ENCODE measurements at places on chromosomes 13 and 19.

DNA sequence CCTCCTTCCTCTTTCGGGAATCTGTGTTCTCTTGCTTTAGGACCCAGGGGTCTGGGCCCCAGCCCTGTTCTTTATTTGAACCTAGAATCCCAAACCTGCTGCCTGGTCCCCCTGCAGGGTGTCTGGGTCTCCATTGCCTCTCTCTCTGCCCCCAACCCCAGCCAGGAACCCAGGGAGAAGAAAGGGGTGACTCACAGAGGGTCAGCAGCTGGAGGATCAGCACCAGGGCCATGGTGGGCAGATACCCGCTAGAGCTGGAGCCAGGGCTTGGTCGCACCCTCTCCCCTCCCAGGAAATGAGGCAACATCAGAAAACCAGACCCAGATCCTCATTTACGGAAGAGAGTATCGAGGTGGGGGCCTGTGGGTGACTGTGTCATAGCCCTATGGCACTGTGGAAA, at the start of gene OSCAR:
TSS of gene OSCAR (minus strand) at position 243 of the 400 bp plus-strand sequence. CDS start at position 232, 11 bp downstream.
- DNase-seq, result no peak

- no peak for DNase-seq
Measured at GRCh38 chr19:10923260-10924112, 5.0 kb downstream of the YIPF2 start.

DNA sequence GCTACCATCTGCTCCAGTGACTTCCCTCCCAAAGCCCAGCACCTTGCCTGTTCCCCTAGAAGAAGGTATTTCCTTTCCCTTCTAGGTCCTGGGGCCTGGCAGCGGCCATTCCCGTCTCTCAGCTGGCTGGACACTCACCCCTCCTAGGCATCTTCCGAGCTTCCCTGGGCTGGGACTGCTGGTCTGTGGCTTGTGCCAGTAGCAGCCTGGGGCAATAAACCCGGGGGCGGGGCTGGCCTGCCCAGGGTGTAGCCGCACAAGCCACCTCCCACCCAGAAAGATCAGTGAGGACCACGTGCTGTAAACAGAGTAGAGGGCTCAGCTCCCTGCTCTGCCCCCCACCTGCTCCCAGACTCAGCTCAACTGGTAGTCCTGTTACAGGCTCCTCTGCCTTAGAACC, 15.0 kb downstream of the LIPE start:
- DNase-seq, result no peak

DNA sequence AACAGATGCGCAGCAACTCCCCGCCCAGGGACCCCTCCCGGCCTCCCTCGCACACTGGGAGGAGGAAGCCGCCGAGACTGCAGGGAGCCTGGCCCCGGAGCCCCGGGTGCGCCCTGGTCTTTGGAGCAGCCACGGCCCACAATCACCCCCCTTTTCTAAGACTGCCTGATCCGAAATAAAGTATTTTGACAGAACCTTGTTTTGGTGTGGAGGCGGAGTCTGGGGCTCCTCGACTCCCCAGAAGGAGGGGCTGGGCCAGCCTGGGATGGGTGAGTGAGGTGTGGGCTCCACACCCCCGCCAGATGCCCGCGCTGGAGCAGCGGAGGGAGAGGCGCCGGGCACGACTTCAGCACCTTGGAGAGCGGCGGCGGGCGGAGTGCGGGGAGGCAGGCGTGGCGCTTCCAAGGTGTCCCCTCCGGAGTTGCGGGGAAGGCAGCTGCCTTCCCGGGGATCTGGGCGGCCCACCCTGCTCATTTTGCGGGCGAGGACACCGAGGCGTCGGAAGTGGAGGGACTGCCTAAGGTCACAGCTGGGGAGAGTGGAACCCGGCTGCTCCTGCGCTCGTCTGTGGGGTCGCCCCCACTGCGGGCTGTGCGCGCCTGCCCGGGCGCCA, 9.4 kb downstream of the SIRT6 start:
- DNase-seq, result peak; percentile 17

GRCh38 chr19:57747472-57747807, 825 bp downstream of the ZNF776 start:
- no peak for DNase-seq

DNA sequence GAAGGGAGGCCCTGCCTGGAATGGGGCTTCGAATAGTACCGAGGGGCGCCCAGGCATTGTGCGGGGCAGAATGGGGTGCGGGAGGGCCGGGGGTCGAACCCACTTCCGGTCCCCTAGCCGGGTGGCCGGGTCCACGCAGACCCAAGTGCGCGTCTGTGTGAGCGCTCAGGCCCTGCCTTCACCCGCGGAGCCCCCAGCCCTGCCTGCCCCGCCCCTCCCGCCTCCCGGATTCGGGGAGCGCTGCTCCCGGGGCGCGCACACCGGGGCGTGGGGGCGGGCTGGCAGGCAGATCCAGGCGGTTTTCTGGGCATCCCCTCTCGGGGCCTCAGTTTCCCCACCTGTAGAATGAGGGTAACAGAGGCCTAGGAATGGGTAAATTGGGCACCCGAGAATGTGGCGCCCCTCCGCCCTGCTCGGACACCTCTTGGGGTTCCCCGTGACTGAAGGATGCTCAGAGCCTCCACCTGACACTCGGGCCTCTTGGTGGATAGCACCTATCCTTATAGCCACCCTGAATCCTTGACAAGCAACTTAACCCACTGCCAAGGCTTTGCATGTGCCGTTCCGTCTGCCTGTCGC, 682 bp downstream of the PIK3R2 start:
- no peak for DNase-seq

DNA sequence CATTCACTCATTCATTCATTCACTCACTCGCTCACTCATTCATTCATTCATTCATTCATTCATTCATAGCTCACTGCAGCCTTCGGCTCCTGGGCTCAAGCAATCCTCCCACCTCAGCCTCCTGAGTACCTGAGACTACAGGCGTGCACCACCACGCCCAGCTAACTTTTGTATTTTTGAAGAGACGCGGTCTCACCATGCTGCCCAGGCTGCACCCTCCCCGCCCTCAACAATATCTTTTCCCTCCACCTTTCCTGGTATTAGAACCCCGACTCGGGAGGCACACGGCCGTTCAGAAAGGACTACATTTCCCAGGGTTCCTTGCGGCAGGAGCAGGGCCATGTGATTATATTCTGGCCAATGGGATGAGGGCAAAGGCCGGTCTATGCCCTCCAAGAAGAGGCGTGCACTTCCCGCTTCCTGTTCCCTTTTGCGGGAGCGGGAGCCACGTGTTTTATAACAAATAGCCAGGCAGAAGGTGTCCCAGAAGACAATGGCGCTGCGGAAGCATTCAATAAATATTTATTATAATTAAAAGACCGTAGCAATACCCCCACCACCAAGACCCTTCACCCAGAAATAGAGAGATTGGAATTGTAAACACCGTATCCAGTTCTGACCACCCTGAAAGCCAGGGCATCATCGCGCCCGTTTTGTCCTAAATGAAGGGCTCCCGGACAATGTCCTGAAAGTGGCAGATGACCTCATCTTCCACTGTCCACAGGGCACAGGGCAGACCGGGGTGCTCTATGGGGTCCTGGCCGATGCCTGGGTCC, 15.9 kb downstream of the TICAM1 start:
- DNase-seq, result peak; percentile 32

GRCh38 chr13:40876020-40876738, 86.8 kb downstream of the SLC25A15 start:
- no peak for DNase-seq

DNA sequence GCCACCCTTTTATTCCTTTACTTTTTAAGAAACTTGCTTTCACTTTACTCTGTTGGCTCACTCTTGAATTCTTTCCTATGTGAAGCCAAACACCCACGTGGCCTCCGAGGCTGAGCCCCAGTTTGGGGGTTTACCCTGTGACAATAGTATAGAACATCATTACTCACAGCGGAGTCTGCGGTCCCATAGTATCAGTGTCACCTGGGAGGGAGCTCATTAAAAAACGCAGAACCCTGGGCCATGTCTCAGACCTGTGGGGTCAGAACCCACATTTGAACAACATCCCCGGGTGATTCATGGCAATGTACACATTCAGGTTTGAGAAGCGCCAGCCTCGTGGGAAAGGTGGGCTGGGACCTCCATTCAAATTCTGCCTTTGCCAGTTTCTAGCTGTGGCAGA, 36.0 kb upstream of the UBL3 start:
- DNase-seq, result peak; percentile 52

- DNase-seq, result peak; percentile 24
Measured at GRCh38 chr19:48745208-48745995, 1.3 kb downstream of the IZUMO1 start.

- no peak for DNase-seq
Measured at GRCh38 chr13:95352486-95352885, 51.2 kb upstream of the ABCC4 start.
